ENCODE measurements at places on chromosomes 6 and 20.

DNA sequence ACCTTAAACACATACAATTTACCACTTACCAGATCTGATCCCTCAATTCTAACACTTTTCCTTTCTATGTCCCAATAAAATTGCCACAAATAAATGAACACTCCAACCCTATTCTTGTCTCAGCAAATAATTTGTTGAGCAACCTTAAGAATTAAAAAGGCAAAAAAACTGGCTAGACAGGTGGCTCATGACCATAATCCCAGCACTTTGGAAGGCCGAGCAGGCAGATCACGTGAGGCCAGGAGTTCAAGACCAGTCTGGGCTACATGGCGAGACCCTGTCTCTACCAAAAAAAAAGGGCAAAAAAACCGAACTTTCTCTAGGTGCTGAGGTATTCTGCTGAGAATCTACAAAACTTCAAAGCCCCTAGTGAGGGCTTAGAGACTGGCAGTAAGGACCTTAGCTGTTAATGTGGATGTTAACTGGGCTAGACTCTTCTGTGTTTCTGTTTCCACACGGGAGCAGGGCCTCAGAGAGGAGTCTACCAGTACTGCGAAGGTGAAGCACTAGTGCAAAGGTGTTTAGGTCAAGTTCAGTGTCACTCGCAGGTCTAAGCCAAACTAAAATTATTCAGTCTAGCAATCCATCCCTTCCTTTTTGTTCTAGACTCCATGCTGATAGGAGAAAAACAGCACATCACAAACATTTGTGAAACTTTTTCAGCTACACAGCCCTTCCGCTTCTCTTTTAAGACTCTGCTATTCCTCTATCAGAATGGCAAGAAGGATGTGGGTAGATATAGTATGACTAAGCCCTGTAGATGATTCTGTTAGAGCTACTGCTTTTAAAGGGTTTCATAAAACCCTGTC is 2.6 kb downstream of the FASTKD5 start:
- DNase-seq, result no peak

DNA sequence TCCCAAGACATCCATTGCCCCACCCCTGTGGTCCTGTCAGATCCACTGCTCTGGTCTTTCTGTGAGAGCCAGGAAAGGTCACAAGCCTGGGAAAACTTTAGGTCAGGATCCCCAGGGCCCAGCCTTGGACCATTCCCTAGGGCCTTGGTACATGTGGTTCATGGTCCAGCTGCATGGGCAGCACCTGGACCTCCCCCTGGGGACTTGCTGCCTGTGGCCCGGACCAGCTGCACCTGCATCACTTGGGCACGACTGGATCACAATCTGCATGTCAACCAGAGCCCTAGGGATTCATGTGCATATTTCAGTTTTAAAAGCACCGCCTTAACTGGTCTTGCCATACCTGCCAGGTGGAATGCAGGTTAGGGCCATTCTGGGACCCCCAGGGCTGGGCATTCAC is 44.3 kb upstream of the MC3R start:
- DNase-seq, result no peak

DNA sequence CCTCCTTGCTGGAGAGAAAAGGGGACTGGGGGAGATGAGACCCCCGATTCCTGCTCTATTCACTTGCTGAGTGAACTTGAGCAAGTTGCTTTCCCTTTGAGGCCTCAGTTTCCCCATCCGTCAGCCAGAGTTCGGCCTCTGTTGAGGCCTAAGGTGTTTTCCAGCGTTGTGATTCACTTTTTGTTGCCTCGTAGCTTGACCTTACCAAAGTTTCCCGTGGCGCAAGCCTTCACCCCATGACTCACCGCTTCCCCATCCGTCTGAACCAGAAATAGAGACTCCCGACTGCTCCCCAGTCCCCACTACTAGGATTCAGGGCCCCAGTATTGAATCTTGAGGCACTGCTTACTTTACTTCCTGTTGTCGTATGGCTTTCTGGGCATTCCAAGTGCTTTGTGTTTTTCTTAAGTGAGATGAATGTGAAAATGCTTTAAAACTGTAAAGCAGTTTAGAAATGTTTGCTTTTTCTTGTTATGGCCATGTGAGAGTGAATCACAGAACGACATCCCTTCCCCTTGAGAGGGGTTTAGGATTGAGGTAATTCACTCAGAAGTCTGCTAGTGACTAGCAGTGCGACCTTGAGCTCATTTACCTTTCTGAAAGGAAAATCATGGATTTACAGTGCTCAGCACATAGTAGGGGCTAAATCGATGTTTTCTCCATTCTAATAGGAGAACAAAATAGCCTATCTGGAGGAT is 1.2 kb downstream of the CHMP4B start:
- no peak for DNase-seq

- no peak for DNase-seq
Observed at GRCh38 chr6:164756142-164756541, 553.3 kb downstream of the C6orf118 start.

DNA sequence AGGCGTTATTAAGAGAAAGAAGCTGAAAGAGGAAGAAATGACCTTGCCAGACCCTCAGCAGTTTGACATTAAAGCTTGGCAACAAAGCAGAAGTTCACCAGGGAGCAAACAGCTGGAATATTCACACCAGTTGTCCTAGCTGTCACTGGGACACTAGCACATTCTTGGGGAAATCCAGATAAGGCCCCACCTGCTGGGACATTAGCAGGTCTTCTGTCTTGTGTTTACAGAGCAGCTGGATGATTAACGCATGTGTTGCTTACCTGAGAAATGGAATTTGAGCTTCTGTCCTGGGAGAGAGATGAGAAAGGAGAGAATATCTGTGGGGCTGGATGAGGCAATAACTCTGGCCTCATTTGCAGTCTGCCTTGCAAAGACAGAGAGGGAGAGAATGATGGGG is 137.6 kb upstream of the RIN2 start:
- no peak for DNase-seq

DNA sequence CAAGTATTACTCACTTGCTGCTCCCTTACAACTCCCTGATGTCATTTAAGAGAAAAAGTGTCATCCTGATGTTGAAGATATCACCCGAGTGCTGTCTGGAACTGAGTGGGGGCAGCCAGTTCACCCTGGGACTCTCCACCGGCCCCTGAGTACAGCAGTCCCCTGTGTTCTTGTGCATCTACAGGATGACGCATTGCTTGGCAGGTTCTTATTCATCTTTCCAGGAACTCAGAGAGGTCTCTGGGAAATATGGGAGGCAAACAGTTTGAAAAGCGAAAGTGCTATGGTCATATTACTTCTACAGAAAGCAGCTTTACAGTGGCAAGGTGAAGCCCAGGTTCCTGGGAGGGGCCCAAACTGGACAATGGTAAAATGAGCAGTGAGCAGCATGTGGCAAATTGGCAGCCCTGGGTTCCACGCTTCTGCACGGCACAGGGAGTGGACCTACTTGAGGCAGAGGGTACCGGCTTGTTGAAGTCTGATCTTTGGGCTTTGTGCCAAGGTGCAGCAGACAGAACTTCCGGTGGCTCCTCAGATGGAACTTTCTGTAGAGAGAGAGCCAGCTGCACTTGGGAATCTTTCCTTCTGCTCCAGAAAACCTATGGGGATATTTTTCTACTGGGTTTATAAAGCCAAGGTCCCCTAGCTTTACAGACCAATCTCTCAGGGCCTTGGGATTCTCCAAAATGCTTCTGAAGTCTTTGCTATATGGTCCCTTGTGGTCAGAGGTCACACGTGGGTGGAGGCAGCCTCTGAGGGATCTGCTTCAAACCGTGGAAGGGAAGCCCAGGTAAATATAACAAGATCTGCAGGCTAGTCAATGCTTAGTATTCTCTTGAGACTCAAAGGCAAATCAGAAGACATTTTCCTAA is 128.3 kb downstream of the MAP3K7 start:
- no peak for DNase-seq

DNA sequence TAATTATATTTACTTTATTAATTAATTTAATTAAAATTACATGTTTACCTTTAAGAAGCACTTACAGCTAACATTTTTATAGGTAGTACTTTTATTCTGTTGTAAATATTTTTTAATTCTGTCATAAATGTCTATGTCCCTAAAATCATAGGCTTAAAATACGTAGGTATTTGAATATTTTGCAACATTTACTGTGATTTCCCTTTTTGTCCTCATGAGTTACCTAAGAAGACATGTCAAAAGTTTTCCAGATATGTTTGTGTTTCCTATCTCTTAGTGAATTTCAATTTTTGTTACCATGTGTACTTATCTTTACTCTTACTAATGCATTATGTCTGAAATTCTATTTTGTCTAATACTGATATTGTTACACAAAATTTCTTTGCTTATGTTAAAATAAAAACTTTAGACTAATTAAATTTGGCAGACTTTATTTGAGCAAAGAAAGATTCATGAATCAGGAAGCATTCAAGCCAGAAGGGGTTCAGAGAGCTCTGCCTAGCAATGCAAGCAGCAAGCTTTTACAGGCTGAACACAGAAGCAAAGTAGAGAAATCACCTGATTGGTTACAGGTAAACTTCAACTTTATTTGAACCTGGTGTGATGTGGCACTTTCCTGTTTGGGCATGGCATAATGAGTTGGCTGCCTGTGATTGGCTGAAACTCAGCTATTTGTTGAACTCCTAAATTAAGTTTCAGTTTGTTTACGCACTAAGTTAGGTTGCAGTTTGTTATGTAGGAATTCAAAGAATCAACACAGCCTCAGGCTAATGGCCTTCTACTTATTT is 123.2 kb upstream of the TMEM170B start:
- no peak for DNase-seq

DNA sequence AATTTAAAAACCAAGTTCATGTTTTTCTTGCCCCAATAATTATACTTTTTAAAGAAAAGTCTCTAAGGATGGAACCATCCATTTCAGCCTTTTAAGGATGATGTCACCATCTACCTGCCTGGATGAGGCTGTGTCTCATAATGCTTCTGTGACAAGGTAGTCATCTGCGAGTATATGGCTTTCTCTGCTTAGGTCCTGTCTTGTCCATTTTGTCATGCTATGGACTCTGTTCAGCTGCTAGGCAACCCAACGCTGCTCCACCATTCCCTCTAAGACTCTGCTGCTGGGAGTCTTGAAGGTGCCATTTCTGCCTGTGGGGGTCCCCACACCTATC is 459.8 kb upstream of the RUNX2 start:
- no peak for DNase-seq

DNA sequence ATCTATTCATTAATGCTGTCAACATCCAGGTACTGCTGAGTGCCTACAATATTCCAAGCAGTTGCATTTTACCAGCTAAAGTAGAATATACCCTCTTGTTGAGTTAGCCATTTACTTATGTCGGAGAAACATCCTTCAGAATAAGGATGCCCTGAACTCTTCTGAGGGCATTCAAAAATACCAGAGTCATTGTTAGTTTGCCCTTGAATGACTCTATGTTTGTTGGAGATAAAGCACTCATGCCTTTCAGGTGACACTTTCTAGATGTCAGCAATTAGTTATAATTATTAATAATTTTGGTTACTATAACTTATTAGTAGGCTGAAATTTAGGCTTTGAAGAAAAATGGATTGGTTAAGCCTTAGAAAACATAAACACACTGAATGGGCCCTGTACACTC is 286.2 kb upstream of the STXBP5 start:
- DNase-seq, result no peak

GRCh38 chr6:23329086-23329485 is 759.7 kb downstream of the HDGFL1 start:
- DNase-seq, result peak; percentile 29

GRCh38 chr6:161676586-161676985 is 402.7 kb upstream of the AGPAT4 start:
- no peak for DNase-seq

DNA sequence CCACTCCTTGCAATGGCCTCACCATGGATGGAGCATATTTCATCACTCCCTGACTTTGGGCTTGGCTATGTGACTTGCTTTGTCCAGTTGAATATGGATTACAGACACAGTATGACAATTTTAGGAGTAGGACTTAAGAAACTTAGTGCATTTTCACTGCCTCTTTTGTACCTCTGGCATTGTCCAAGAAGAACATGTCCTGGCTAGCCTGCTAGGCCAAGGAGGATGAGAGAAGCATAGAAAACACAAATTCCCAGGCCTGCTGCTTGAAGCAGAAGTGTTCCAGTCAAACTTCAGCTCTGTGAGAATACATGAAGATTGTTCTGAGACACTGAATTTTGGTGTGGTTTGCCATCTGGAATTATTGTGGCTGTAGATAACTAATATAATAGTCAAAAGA is 3.1 kb upstream of the MCHR2 start:
- DNase-seq, result no peak

DNA sequence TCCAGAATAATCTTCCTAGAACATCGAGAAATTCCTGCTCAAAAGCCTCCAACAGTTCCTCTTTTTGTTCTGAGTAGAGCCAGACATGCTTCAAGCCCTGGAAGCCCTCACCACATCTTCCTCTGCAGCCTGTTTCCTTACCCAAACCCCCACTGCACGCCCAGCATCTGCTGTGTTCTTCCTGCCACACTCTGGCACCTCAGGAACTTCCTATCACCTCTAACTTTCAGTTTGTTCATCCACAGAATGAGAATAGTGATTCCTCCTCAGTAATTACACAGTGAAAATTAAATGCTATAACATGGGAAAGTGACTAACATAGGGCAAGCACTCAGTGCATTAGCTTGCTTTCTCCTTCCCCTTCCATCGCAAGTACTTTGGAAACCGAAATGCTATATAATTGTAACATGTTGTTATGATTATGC is 26.3 kb downstream of the C6orf89 start:
- DNase-seq, result no peak

DNA sequence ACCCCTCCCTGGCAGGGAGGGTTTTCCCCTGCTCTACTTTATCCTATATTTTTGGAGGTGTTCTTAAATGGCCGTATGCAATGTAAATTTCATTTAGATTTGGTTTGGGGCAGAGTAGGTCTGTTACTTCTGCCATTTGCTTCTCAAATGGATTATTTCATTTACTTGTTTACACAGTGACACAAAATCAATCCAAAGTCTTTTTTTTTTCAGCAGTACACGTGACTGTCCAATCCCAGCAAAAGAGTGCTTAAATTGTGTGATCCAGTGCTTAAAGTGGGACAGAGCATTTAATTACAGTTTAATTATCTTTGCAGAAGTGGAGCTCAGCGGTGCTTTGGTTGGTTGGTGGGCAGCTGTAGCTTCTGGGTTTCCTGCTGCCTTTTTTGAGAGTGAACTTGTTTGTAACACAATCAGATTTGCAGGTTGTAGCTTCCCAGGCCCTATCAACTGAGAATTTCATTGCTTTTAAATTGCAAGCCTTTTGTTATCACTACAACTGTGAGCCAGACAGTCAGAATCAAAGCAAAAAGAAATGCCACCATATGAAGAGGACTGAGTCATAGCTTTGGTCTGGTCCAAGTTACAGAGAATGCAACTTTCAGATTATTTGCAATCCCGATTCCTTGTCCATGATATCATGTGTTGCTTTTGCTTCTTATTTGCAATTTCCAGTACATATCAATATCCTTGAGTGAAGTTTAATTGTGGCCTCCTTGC is 216.9 kb downstream of the DOK5 start:
- DNase-seq, result no peak

- DNase-seq, result no peak
Observed at GRCh38 chr20:14951707-14952418, 614.5 kb upstream of the FLRT3 start.

- DNase-seq, result no peak
Observed at GRCh38 chr6:147099974-147100373, 104.2 kb upstream of the STXBP5 start.

DNA sequence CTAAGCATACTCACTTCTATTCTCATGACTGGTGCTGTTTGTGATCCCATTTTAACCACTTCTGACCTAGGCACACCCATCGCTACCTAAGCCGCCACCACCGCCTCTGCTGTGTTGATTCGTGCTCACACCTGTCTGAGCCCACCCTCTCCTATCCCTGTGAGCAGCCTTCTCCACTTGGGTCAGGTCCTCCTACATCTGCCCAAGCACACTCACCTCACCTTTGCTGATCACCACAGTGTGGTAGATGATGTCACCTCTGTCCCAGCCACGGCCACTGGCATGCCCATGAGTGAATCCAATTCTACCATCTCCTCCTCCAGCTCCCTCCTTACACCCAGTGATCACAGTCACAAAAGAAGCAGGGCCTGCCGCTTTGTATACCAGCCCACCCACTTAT is 20.8 kb downstream of the MUC22 start:
- DNase-seq, result no peak
